Immature natural killer cell (primary cell): ENCODE measurements at places on chromosomes 5 and 9. TPM values are rescaled to one million over a fixed set of nuclear protein-coding genes. Genes with fewer than 3 reads are reported as not detected.

- no peak for DNase-seq
Observed at GRCh38 chr5:1139331-1140170, 27.7 kb upstream of the SLC12A7 start.

- no peak for DNase-seq
Observed at GRCh38 chr5:132094393-132095076, 20.9 kb downstream of the CSF2 start.

GRCh38 chr9:124932333-124932732 lies 8.6 kb downstream of the GOLGA1 start:
- no peak for DNase-seq

- no peak for DNase-seq
Observed at GRCh38 chr5:111478266-111478665, 34.1 kb downstream of the STARD4 start.

Gene PKD2L2
- polyA plus RNA-seq: not detected

Gene PCDHA9
- not detected for polyA plus RNA-seq

Gene CAMLG
- 33.3 TPM for polyA plus RNA-seq

Gene SPAAR
- polyA plus RNA-seq: not detected

Gene C9orf152
- not detected for polyA plus RNA-seq

Gene ROR2
- not detected for polyA plus RNA-seq

Gene C9orf57
- not detected for polyA plus RNA-seq
